ENCODE measurements at places on chromosomes 3 and 15.

- no peak for DNase-seq
Measured at GRCh38 chr15:78060232-78060631, 17.3 kb downstream of the TBC1D2B start.

GRCh38 chr3:198076722-198077308 lies 116.8 kb downstream of the LMLN start:
- DNase-seq = no peak

DNA sequence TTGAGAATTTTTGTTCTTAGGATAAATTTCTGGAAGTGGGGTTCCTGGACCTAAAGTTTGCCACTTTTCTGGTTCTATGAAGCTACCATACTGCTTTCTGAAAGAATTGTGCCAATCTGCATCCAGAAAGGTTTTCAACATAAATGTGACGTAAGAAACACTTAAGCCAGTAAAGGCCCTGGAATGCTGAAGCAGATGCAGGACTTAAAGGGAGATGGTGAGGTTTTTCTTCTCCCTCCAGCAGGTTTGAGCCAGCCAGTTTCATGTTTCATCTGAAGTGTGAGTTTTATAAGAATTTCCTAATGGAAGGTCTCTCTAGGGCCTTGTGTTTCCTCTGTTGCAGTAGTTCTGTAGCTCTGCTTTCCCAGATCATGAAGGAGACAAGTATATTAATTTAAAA lies 33.1 kb downstream of the ZNF592 start:
- no peak for DNase-seq

DNA sequence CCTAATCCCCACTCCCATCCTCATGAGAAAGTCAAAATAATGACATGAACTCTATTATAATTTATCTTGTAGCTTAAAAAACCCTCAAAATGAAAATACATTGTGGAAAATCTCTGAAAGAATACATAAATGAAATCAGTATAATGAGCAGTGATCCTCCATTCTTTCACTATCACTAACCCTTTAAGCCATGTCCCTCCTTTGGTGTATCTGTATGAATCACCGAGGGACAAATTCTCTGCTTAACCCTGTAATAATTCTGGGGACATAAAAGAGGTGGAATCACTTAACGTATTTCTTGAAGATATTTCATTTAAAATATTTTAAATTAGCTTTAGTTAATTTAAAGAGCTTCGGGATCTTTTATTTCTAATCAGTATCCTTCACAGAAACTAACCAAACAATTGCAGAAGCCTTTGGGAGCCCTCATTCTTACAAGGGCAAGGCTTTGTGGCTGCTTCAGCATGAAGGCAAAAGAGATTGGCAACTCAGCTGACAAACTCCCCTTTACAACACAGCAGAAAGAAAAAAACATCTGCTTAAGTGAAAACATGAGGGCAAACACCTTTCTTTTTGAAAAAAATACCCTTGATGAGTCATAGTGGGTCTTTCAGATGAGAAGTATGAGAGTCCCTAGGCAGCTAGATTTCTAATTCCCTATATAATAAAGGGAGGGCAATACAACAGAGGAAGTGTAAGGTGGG lies 44.0 kb upstream of the ALCAM start:
- no peak for DNase-seq

- no peak for DNase-seq
Measured at GRCh38 chr15:36401586-36401966, 177.8 kb upstream of the CDIN1 start.

GRCh38 chr15:42498212-42499068 lies 3.0 kb downstream of the SNAP23 start:
- DNase-seq = no peak

GRCh38 chr3:78507196-78507984 lies 1260.4 kb downstream of the ROBO1 start:
- DNase-seq = no peak

- no peak for DNase-seq
Measured at GRCh38 chr3:108899530-108899929, 54.1 kb downstream of the GUCA1C start.

GRCh38 chr3:33897306-33897705 lies 98.9 kb downstream of the PDCD6IP start:
- no peak for DNase-seq

All from stimulated activated naive CD8-positive, alpha-beta T cell treated with anti-CD3 and anti-CD28 coated beads, Interleukin-15, amount 100 ng/mL, for 72 hours (primary cell).